A673 (cell line): ENCODE measurements at places on chromosomes 2 and 18. TPM values are rescaled to one million over a fixed set of nuclear protein-coding genes. Genes with fewer than 3 reads are reported as not detected.
A peak's percentile ranks its signal among the peaks of the same experiment; 100 is the strongest.

Gene RGPD8
- 17.5 and 19.9 TPM in 2 replicates for total RNA-seq

DNA sequence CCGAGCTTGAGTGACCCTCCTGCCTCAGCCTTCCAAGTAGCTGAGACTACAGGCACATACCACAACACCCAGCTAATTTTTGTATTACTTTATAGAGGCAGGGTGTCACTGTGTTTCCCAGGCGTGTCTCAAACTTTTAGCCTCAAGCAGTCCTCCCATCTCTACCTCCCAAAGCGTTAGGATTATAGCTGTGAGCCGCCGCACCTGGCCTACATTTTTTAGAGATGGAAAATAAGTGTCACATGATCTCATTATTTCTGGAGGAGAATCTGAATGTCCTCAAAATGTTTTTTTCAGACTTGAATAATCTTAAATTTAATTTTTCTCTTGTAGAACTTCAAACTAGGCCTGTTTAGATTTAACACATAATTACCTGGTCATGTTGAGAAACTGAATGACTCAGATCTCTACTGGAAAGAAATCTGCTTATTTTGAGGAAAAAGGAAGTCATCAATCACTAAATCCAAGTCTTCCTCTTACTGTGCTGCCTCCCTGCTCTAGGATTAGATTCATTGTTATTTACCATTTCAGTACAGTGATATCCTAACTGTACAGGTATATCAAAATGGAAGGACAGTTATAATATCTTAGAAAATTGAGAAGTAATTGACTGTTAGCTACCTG is 92.4 kb downstream of the COX7A2L start:
- H3K36me3 ChIP-seq: no peaks in the 10 kb centered on the region
- H3K4me1 ChIP-seq: peaks cover 9% of the 10 kb centered on the region
- no peaks in the 10 kb centered on the region for H3K27me3 ChIP-seq
- H3K27ac ChIP-seq: no peak overlapping the region
- DNase-seq: peak; percentile 13
- H3K4me3 ChIP-seq: no peak overlapping the region

Gene KCNG2
- total RNA-seq: not detected in 2 replicates

DNA sequence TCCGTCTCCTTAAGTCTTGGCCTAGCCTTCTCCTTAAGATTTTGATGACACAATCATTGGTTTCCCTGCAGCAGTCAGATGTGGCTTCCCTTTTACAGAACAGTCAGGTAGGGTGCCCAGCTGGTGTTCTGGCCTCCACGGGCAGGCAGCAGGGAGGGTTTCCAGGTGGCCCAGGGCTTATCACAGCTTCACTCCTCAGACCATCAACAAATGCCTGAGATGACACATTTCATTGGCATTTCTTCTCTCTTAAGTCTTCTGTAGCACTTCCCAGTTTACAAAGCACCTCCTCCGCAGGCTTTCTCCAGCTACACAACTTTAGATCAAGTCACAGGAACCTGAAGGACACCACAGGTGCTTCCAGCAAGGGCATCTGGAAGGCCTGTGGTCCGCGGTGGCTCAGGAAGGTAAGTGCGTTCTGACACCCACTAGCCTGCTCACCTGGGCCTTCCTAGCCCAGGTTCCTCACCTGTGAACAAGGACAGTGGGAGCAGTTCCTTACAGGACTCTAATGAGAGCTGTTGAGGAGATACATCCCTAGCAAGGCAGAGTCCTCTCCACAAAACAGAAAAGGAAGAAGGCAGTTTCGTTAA is 37.6 kb downstream of the PTPN18 start:
- no peaks in the 10 kb centered on the region for H3K4me1 ChIP-seq
- no peak overlapping the region for H3K27ac ChIP-seq
- no peak overlapping the region for H3K4me3 ChIP-seq
- no peak for DNase-seq

DNA sequence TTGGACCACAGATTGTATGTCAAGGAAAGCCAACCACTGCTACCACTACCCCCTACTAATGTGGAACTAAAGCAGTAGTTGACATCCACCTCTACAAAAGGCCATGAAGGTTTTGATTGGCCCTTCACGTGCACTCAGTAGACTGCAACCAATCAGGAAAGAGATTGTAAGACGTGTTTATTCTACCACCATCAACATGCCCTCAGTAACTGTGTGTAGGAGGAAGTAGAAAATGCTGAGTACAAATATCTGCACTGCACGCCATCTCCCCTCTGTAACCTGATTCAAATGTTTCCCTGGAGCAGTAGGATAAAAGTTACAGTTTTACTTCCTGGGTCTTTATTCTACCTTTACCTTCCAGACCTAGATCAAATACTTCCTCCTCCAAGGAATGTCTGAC is 2.9 kb upstream of the CASP10 start:
- DNase-seq: peak; percentile 21
- no peaks in the 10 kb centered on the region for H3K27me3 ChIP-seq
- no peaks in the 10 kb centered on the region for H3K4me1 ChIP-seq
- no peak overlapping the region for H3K4me3 ChIP-seq
- no peaks in the 10 kb centered on the region for H3K36me3 ChIP-seq
- H3K27ac ChIP-seq: no peak overlapping the region

DNA sequence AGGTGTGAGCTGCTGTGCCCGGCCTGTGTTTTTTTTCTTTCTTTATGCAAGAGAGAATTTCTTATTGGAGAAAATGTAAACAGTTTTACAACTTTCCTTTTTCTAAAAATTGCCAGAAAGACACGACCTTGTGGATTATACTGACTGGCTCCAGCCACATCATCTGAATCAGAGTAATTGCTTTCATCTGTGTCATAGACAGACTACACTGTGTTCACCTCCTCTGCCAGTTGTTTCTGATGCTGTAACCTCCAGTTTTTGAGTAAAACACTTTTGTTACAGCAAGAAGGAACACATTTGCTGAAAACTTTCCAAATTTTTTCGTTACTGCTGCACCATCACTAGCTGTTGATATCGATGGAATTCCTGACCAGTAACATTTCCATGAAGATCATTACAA is 43.9 kb upstream of the PLEKHM3 start:
- no peak overlapping the region for H3K27ac ChIP-seq
- H3K36me3 ChIP-seq: no peaks in the 10 kb centered on the region
- H3K4me3 ChIP-seq: no peak overlapping the region
- H3K27me3 ChIP-seq: no peaks in the 10 kb centered on the region
- H3K4me1 ChIP-seq: no peaks in the 10 kb centered on the region
- DNase-seq: no peak

GRCh38 chr18:12036201-12036751 is 55.0 kb downstream of the IMPA2 start:
- H3K27me3 ChIP-seq: no peaks in the 10 kb centered on the region
- no peaks in the 10 kb centered on the region for H3K36me3 ChIP-seq
- H3K4me3 ChIP-seq: no peak overlapping the region
- H3K4me1 ChIP-seq: no peaks in the 10 kb centered on the region
- no peak for DNase-seq

- DNase-seq: no peak
- H3K4me1 ChIP-seq: peaks cover 29% of the 10 kb centered on the region
- no peaks in the 10 kb centered on the region for H3K27me3 ChIP-seq
- no peaks in the 10 kb centered on the region for H3K36me3 ChIP-seq
- no peak overlapping the region for H3K27ac ChIP-seq
These were observed 28.6 kb upstream of the CYP1B1 start for GRCh38 chr2:38104598-38104997.

DNA sequence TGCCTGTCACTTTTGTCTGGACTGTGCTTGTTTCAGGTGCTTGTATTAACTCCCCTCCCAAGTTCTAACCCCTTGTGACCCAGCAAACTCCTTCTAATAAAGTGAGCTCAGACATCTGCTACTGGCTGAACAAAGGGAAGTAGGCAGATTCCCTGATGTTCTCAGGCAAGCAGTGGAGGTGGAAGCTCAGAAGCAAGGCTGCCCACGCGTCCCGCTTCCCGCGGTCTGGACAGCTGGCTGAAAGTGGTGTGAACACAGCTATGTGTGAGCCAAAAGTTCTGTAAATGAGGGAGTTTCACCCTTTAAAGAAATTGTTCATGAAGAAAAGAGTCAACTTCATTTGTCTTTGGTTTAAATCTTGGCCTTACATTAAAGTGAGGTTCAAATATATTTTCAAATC is 40.0 kb downstream of the NAPG start:
- DNase-seq: no peak
- no peaks in the 10 kb centered on the region for H3K36me3 ChIP-seq
- H3K4me1 ChIP-seq: no peaks in the 10 kb centered on the region
- H3K4me3 ChIP-seq: no peak overlapping the region
- no peaks in the 10 kb centered on the region for H3K27me3 ChIP-seq

DNA sequence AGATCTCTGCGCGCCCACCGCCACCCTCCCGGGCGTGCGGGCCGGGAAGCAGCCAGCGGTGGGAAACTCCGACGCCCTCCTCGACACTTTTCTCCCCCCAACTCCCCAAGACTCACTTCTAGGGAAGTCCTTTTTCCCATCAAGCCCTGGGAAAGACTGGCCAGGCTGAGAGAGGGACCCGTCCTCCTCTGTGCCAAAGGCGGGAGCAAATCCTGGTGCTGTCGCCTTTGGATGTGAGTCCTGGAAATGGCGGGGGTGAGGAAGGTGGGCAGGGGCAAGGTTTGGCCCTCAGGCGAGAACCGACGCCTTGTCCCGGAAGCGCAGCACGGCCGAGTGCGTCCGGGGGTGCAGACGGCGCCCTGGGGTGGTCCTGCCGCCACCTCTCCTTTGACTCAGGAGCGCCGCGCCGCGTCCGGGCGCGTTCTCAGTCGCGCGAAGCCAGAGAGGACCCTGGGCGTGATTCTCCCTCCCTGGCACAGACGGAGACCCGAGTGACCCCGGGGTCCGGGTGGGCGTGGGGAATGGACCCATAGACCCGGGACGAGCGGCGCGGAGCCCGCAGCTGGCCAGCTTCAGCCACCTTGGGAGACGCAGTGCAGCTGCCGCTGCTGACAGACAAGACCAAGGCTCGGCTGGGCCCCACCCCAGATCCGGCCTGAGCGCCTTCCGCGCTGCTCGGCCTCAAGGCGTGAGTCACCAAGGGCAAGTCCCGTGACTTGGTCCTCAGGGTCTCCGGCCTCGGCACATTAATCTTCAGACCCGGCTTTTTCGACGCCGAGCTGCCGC is 3.5 kb upstream of the LBX2 start:
- H3K27ac ChIP-seq: no peak overlapping the region
- peaks cover 26% of the 10 kb centered on the region for H3K27me3 ChIP-seq
- no peak overlapping the region for H3K4me3 ChIP-seq
- peaks cover 10% of the 10 kb centered on the region for H3K4me1 ChIP-seq

Gene HOXD13
- total RNA-seq: 32.7 and 33.8 TPM in 2 replicates

GRCh38 chr2:162581959-162582798 is 238.2 kb downstream of the GCA start:
- no peak overlapping the region for H3K4me3 ChIP-seq
- no peaks in the 10 kb centered on the region for H3K36me3 ChIP-seq

DNA sequence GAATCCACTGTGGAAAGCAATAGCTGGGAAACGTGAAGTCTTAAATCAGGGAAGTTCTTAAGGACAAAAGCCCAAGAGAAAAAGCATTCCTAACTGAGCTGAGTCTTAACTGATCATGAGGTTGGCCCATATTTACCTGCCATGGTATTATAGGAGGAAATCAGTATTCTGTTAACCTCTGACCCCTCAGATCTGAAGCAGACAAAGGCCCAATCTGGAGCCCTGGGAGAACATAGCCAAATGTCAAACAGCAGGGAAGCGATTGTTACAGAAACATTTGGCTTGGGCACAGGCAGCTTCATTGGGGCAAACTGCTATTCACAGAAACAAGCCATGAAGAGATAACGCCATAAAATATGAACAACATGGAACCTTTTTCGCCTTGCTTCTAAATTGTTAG is 18.8 kb downstream of the EPHA4 start:
- H3K36me3 ChIP-seq: no peaks in the 10 kb centered on the region
- H3K27me3 ChIP-seq: no peaks in the 10 kb centered on the region
- no peak overlapping the region for H3K4me3 ChIP-seq
- H3K27ac ChIP-seq: no peak overlapping the region

- H3K4me3 ChIP-seq: no peak overlapping the region
- peaks cover 39% of the 10 kb centered on the region for H3K4me1 ChIP-seq
- no peak overlapping the region for H3K27ac ChIP-seq
These were observed 8.8 kb downstream of the NFATC1 start for GRCh38 chr18:79404567-79404910.

GRCh38 chr2:217090024-217090473 is 230.2 kb upstream of the TNP1 start:
- peak overlapping the region; percentile 61 for H3K27ac ChIP-seq
- H3K36me3 ChIP-seq: no peaks in the 10 kb centered on the region
- peak; percentile 58 for DNase-seq
- peaks cover 12% of the 10 kb centered on the region for H3K4me1 ChIP-seq

DNA sequence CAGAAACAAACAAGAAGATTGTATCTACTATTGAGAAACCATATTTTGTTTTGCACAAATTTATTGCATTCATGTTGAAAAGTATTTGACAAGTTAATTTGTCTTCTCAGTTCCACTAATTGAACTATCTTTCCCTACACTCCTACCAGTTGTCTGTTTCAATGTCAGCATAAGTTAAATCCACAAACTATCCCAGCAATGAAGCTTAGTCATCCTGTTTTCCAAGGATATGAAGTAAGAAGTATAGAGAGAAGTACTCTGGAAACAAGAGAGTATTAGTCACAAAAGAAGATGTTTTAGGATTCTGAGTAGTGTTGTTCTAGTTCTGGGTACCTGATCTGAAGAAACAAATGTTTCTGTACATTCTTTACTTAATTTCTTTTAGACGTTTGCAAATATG is 261.6 kb upstream of the ZNF804A start:
- H3K36me3 ChIP-seq: no peaks in the 10 kb centered on the region
- no peak for DNase-seq
- no peak overlapping the region for H3K27ac ChIP-seq
- H3K4me1 ChIP-seq: no peaks in the 10 kb centered on the region

- no peak for DNase-seq
- H3K27me3 ChIP-seq: no peaks in the 10 kb centered on the region
- H3K36me3 ChIP-seq: no peaks in the 10 kb centered on the region
- H3K4me3 ChIP-seq: no peak overlapping the region
- H3K4me1 ChIP-seq: peaks cover 14% of the 10 kb centered on the region
These were observed 31.5 kb downstream of the REEP1 start for GRCh38 chr2:86305915-86306254.

Gene LINC00305
- total RNA-seq: not detected in 2 replicates

Gene STAT4
- total RNA-seq: 0.33 and 0.71 TPM in 2 replicates

- peaks cover 11% of the 10 kb centered on the region for H3K4me1 ChIP-seq
- H3K36me3 ChIP-seq: no peaks in the 10 kb centered on the region
- DNase-seq: no peak
- no peaks in the 10 kb centered on the region for H3K27me3 ChIP-seq
- H3K27ac ChIP-seq: no peak overlapping the region
These were observed 279.3 kb downstream of the CDH20 start for GRCh38 chr18:61612517-61612916.

GRCh38 chr2:144511226-144511810 is 8.6 kb downstream of the ZEB2 start:
- H3K4me3 ChIP-seq: peak overlapping the region; percentile 66
- no peak for DNase-seq
- H3K27me3 ChIP-seq: no peaks in the 10 kb centered on the region
- peak overlapping the region; percentile 98 for H3K27ac ChIP-seq

GRCh38 chr2:178863130-178863855 is 56.1 kb upstream of the TTN start:
- no peaks in the 10 kb centered on the region for H3K27me3 ChIP-seq
- H3K27ac ChIP-seq: no peak overlapping the region
- no peak for DNase-seq
- H3K36me3 ChIP-seq: no peaks in the 10 kb centered on the region

Gene CKAP2L
- total RNA-seq: 48.1 and 49.6 TPM in 2 replicates
